Activated T-helper 17 cell treated with anti-CD3 and anti-CD28 coated beads, Interleukin-2, amount 50 U/mL, for 72 hours (primary cell): ENCODE measurements at places on chromosomes 16 and 17.

DNA sequence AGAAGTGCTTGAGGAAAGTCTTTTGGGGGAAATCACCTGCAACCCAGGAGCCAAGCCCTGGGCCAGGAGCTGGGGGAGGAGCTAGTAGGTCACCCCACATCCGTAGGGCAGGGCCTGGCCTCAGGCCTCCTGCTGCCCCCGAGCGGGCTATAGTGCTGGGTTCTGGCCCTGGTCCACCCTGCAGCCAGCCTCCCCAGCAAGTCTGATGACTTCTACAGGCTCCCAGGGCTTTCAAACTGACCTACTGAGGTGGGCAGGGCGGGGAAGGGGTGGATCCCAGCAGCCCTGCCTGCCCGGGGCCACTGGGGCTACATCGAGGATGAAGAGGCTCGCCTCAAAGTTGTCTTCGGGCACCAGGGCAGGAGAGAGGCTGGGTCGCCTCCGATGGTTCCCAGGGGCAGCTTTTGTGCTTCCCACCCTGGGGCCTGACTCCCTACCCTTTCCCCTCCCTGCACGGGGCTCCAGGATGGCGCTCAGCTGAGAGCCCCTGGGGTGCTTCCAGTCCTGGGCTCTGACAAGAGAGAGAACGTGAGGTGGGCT lies 5.0 kb downstream of the CENPX start:
- no peak for ATAC-seq

GRCh38 chr17:41519501-41520224 lies 973 bp upstream of the KRT15 start:
- ATAC-seq: no peak

DNA sequence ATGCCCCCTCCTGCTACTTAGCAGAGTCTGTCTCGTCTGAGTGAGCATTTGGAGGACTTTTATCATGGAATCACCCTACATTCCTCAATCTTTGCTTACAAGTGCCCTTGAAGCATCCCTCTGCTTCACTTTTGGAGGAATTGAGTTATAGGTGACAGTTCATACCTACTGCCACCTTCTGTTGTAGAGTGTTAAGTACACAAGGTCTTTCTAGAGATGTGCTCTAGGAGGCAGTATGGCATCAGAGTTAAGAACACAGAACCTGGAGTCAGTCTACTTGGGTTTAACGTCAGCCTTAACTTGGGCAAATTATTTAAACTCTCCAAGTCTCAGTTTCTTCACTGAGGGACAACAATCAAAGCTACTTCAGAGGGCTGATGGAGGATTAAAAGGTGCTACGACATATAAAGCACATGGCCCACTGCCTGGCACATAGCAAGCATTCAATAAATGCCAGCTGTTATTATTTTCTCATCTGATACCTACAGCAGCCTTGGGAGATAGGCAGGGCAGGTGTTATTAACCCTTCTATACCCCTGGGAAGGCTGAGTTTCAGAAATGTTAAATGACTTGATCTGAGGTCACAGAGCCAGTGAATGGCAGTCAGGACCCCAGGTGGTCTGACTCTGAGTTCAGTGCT lies 62.2 kb downstream of the UTP18 start:
- peak; percentile 59 for ATAC-seq

- no peak for ATAC-seq
These were observed 1.3 kb downstream of the TTYH2 start for GRCh38 chr17:74214484-74215341.

- ATAC-seq: peak; percentile 39
These were observed 18.2 kb downstream of the LASP1NB start for GRCh38 chr17:38943607-38944006.

DNA sequence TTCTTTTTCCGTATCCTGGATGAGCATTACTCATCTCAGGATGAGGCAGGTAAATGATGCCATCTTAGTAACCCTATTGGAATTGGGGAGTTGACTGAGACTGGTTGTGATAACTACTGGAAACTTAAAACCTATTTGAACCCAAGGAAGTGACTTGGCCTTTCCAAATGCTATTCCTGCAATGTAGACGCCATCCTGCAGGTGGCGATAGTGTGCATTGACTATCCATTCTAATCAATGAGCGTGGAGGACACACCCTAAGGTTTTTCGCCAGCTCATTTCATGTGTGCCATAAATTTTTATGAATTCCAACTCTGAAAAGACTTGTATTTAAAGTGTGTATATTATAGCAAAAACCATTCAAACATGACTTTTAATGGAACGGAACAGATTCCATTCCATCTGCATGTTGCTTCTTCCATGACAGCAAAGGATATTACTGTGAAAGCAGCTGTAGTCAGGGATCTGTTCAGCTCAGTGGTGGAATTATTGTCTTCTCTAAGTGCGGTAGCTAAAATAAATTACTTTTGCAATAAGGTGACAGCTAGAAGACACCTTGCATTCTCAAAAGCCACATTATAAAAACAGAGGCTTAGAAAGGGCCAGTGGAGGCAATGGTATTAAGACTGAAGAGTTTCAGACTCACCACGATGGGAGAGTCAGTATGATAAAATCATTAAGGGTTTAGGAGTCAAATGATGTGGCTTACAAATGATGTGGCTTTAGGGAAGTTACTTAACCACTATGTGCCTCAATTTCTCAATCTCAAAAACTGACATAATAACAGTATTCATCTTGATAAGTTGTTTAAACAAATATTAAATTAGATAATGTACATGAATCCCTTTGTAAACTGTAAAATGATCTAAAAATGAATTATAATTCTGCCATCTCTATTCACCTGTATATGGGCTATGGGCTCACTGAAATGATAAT lies 55.5 kb downstream of the SYT17 start:
- ATAC-seq: no peak

GRCh38 chr16:59046335-59046734 lies 312.2 kb upstream of the GOT2 start:
- no peak for ATAC-seq

- no peak for ATAC-seq
These were observed 25.5 kb downstream of the TMEM235 start for GRCh38 chr17:78256707-78257591.

GRCh38 chr17:72599891-72600290 lies 479.1 kb downstream of the SOX9 start:
- no peak for ATAC-seq

DNA sequence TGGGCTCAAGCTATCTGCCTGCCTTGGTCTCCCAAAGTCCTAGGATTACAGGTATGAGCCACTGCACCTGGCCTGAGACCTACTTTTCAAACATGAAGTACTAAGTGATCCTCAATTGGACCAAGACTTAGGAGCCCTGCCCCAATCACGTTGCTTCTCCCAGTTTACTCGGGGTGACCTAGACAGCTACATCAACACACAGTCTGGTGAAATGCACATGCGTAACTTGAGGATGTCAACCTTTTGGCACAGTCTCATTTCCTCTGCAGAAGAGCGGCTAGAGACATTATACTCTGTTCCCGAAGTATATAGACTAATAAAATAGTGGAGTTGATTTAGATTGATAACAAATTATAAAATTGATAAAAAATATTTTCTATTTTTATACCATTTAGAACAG lies 17.1 kb downstream of the FTO start:
- ATAC-seq: no peak

DNA sequence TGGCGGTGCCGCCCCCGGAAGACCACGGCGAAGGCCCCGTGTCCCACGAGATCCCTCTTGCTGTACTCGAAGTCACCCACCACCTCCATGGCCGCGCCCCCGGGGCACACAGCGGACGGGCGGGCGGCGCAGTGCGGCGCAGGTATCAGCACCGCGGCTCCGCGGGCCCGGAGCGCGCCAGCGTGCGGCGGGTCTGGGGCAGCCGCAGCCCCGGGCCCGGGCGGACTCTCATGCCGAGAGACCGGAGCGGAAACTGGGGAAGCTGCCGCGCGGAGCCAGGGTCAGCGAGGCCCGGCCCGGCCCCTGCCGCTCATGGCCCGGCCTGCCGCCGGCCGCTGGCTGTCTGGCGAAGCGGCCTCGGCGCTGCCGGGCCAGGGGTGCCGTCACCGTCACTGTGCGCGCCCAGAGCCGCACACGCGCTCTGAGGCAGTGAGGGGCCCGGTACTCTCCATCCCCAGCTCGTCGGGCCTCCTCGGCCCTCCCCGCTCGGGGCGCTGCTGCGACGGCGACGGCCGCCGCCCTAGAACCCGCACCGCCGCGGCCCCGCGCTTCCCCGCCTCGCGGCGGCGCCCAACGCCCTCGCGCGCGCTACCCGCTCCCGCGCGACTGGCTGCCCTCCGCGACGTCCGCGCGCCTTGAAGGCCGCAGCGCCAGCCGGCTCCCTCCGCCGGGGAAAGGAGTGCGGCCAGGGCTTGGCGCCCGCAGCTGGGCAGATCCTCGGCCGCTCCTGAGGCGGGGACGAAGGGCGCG lies at the start of gene ULK2:
ULK2 (minus strand) TSS at position 608 of the 750 bp plus-strand sequence; CDS start at position 89, 519 bp downstream.
- peak; percentile 79 for ATAC-seq

DNA sequence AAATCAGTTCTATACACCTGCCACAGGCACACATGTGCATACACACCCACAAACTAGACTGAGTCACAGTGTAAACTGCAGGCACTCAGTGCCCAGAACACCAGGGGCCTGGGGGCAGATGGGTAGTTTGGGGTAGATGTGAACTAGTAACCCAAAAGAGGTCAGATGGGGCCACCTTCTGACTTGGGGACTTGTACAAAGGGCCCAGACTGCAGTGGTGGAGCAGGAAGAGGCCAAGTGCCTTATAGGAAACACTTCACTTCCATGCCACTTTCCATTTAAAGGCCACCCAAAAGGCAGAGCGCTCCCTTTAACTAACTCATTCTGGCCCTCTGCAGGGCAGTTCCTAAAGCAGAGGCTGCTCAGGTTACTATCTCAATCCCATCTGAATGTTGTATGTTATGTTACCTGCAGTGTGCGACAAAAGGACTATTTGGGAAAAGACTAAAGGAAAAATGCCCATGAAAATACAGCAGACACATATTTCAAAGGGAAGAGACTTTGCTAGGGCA lies 27.8 kb upstream of the ERN1 start:
- ATAC-seq: no peak

GRCh38 chr16:23509782-23510163 lies 521 bp downstream of the GGA2 start:
- peak; percentile 20 for ATAC-seq

- ATAC-seq: no peak
These were observed 144.4 kb downstream of the GAS7 start for GRCh38 chr17:10053782-10054540.

DNA sequence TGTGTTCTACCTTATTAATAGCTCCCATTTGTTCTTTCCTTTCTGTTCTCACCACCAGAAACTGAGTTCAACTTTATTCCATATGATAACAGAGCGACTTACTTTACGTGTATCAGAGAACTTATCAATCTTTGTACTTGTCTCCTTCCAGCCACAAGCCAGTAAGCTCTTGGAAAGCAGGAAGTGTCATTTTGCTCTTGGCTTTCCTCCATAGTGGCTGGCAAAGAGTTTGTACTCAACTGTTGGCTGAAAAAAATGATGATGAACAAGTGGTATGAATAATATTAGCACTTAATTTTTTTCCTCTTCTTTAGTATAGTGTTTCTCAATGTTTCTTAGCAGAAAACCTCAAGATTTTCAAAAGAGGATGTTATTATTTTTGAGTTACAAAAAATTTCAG lies 182.4 kb upstream of the TOM1L1 start:
- no peak for ATAC-seq

DNA sequence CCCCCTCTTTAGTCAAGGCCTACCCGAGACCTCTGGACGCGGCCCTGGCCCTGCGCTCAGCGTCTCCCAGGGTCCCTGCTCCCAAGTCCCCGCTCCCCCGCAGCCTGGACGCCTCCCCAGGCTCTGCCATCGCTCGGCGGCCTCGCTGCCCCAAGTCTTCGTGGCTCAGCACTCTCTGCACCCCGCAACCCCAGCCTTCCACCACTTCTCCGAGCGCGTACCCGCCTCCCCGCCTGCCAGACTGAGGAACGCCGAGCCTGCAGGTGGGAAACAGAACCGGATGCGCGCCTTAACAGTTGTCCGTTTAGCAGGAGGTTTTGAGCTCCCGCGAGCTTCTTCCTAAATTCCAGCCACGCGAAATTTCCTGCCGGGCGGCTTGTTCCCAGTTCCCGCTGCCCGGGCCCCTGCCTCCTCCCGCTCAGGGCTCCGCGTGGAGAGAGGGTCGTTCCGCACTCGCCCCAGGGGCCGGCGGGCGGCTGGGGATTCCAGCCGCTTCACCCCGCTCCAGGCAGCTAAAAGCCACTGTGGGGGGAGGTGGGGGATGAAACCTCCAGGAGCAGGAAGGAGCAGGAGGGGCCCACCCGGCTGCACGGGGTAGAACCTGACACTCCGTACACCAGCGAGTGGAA lies 87.7 kb downstream of the KCNJ12 start:
- no peak for ATAC-seq

GRCh38 chr16:15899538-15900100 lies 11.2 kb upstream of the CEP20 start:
- ATAC-seq: peak; percentile 88

DNA sequence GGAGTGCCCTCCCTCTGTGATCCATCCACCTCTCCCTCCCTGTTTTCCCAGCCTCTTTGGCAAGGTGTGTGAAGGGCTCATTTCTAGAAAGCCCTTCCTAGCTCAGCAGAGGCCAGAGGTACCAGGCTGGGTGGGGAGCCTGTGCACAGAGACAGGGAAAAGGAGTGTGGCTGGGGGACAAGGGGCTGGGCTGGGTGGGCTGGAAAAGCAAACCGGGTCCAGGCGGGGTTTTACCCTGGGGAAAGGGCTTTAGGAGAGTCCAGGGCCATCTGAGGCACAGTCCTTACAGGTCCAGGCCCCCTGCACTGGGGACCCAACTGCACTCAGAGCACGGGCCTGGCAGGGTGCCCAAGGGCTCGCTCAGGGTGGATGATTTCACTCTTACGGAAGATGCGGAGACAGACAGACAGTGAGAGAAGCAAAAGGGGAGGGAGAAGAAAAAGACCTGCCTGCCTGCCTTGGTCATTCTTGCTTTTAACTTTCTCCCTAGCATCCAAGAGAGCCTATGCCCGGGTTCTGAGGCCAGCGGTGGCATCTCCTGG lies 7.0 kb downstream of the CRHR1 start:
- no peak for ATAC-seq

DNA sequence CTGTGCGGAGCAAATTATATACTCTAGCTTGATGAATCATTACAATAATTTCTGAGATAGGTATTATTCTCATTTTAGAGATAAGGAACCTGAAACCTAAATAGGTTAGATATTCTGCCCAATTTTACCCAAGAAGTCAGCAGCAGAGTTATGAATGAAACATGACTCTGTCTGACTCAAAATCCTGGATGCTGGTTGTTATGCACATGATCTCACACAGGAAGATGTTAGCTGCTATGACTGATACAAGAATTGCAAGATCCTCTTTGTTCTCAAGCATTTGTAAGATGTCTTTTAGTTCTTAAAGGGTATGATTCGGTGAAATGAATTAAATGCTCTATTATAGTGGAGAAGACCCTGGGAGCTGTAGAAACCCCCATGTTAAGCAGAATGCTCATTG lies 447.8 kb downstream of the KIF2B start:
- no peak for ATAC-seq

DNA sequence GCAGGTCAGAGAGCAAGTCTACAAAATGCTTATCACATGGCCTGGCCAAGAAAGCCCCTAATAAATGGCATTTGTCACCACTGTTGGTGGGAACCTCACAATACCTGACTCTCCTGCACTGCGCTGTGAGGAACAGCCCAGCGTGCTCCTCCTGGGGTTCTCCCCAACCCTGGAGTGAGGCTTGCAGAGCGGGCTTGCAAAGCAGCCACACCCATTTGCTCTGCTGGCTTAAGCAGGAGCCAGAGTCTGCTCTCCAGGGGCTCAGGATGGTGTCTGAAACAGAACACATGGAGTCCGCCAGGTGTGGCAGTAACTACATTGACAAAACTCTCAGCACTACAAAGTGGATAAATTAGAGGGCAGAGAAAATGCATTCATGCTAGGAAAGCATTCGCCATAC lies 331.0 kb upstream of the CCL2 start:
- ATAC-seq: no peak
